B cell (primary cell): ENCODE measurements at places on chromosomes 3 and 15.
A peak's percentile ranks its signal among the peaks of the same experiment; 100 is the strongest.

GRCh38 chr3:121698476-121698875 is 37.8 kb upstream of the HCLS1 start:
- DNase-seq = no peak

- DNase-seq = no peak
These were observed 27.4 kb downstream of the RPLP1 start for GRCh38 chr15:69479971-69480370.

GRCh38 chr3:190001426-190001825 is 119.3 kb downstream of the P3H2 start:
- DNase-seq = no peak

DNA sequence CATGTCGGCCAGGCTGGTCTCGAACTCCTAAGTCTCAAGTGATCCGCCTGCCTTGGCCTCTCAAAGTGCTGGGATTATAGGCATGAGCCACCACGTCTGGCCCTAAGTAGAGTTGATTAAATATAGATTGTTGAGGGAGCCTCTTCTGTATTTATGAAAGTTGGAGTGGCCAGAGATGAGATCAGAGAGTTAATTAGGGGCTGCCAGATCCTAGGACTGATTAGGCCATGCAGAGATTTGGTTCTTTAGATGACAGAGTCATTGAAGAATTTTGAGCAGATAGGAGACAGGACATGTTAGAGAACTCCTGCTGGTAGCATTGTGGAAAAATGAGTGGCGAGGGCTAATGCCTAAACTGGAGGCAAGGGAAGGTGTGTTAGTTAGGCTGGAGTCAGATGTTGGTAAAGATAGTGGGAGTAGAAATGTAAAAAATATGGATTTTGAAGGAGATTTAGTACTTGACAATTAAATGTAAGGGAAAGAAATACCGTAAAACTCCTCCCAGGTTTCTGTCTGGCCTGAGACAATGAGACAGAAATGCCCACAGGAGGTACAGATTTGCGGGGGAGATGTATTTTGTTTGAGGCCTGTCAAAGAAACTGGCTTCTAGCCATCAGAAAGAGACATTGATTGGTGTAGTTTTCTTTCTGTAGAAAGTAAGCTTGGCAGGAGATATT is 23.4 kb downstream of the SACM1L start:
- DNase-seq = no peak

GRCh38 chr3:30644615-30645014 is 38.2 kb downstream of the TGFBR2 start:
- DNase-seq = peak; percentile 75

DNA sequence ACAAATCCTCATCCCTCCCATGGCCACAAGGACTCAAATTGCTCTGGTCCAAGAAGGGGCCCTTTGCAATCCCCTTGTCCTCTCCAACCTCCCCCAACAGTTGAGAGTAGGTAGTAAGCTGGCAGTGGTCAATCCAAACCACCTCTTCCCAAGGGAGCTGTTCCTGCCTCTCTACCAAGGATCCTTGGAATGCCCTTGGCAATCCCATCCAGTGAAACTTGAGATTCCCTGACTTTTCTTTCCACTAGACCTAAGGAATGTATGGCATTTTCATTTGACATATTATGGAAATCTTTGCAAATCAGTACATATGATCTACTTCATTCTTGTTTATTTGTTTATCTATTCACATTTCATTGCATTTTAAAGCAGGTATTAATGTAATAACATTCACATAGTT is 4.8 kb upstream of the RBP2 start:
- no peak for DNase-seq

GRCh38 chr3:147361454-147362420 is 44.6 kb downstream of the ZIC4 start:
- no peak for DNase-seq

DNA sequence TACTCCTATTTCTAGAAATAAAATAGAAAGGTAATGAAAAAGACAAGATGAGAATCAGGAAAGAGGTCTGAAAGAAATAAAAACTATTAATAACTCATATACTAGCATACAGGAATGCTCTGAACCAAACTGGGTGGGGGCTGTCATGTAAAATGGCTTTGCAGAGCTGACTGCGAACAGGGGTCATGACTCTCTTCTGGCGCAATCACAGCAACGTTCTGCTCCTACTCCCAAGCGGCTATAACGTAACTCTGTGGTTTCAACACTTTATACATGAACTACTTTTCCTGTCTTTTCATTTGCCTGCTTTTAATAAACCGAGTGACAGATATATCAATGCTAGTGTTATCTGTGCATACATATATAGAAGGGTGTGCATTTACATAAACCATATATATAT is 116.7 kb downstream of the DLG1 start:
- DNase-seq = no peak

- no peak for DNase-seq
These were observed 178.4 kb upstream of the CDIN1 start for GRCh38 chr15:36400936-36401585.

- DNase-seq = no peak
These were observed 109.4 kb upstream of the C15orf61 start for GRCh38 chr15:67411486-67411885.

- DNase-seq = no peak
These were observed 253.9 kb upstream of the LYSMD4 start for GRCh38 chr15:99987119-99987506.

- DNase-seq = no peak
These were observed 47.9 kb downstream of the CDC25A start for GRCh38 chr3:48140336-48140757.

- no peak for DNase-seq
These were observed 560.9 kb upstream of the AGTR1 start for GRCh38 chr3:148136816-148137215.

DNA sequence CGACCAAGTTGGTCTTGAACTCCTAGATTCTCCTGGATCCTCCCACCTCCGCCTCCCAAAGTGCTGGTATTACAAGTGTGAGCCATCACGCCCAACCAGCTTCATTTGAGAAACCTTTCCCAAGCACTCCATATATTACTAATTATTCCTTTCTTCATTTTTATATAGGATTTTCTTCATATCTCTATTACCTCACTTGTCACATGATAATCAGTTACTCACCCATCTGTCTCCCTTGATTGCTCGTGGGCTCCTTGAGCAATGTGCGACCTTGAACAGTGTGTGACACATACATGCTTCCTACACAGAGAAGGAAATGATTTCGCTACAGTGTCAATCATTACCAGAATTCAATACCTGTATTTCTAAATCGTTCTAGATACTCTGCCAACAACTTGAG is 110.7 kb upstream of the C2CD4B start:
- DNase-seq = no peak

- DNase-seq = no peak
These were observed 37.4 kb upstream of the LDHAL6B start for GRCh38 chr15:59169251-59169708.

DNA sequence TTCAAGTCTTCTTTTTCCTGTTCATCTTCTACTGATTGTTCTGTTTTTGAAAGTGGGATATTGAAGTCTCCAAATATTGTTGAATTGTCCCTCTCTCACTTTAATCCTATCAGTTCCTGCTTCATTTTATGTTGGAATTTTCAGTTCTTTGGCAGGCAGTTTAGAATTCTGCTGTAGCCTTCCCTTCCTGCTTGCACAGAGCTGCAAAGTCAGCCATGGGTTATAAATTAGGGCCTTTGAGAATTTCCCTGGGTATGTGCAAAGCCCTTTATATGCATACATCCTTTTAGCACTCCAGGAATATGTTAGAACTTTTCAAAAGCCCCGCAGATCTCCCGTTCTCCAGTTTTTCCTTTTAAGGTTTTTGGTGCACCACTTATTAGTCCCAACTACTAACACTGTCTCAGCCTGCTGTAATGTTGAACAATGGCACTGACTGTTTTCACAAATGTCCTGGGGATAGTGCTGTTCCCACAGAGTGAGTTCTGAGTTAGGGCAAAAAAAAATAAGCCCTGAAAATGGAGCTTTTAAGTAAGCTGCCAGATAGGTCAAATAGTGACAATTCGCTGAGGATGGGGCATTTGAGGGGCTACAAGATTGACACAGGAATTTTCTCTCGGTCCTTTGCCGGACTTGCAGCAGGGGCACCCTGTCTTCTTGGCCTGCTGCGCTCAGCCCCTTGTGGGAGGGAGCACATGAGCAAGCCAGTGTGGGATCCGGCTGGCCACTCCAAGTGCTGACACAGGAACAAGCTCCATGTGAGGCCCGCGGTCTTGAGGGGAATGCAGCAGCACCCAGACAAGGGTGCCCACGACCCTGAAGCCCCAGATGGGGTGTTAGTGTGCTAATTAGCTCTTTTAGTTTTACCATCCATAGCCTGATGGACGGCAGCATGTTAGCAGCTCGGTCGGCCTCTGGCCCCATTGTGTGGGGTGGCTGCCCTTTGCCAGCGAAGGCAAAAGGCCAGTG is 96.0 kb downstream of the VPS8 start:
- DNase-seq = no peak

GRCh38 chr3:42067326-42067725 is 23.8 kb upstream of the TRAK1 start:
- DNase-seq = peak; percentile 92

- DNase-seq = no peak
These were observed 164.6 kb upstream of the BCL6 start for GRCh38 chr3:187909866-187910265.

- peak; percentile 23 for DNase-seq
These were observed 141.4 kb downstream of the RBPMS2 start for GRCh38 chr15:64634027-64634426.

- DNase-seq = no peak
These were observed 202.2 kb upstream of the CTNNB1 start for GRCh38 chr3:40996827-40997710.

- no peak for DNase-seq
These were observed 562 bp downstream of the TCTA start for GRCh38 chr3:49412632-49413337.
